ENCODE measurements at places on chromosomes 5 and 9.

DNA sequence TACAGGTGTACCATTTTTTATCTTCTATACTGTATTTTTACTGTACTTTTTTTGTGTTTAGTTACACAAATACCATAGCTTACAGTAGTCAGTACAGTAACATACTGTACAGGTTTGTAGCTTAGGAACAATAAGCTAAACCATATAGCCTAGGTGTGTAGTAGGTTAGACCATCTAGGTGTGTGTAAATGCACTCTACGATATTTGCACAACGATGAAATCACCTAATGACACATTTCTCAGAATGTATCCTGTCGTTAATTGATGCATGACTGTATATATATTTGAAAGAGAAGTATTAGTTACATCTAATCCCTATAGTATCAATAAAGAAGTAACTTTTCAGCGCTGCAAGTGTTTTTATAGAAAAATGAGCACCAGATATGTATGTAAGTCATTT is 138.8 kb downstream of the TRPM6 start:
- DNase-seq: no peak

DNA sequence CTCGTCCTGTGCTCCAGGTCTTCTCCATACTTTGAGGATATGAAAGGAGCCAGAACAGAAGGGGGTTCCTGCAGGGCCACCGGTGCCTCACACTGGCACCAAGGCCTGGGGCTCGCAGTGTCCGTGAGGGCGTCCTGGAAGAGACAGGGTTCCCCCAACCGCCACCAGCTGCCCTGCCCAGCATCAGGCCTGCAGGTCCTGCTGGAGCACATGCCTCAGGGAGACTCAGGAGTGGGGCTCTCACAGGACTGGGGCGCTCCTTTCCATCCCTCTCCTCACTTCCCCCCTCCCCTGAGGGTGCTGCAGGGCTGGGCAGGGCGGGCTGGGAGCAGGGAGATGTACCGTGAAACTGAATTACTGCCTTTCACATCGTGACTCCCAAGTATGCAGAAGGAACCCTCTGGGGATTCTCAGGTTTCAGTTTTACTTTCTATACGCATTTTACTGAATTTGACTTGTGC is 31.7 kb downstream of the CEP72 start:
- no peak for DNase-seq

DNA sequence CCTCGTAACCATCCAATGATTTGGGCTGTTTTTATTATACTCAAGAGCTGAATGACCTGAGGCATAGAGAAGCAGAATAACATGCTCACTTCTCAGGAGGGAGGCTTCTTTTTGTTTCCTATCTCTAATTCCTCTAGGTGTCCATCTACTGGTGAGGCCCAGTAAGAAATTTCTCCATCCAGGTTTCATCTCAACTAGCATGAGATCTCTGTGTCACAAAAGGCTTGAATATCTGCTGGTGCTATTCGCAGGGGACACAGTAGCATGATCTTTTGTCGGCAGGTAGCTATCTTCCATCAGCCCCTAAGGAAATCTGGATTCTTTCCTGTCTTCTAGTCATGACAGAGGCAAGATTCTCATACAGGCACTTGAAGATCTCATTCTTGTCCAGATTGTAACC is 8.9 kb downstream of the IFNE start:
- DNase-seq: peak; percentile 7

GRCh38 chr5:156124708-156125107 is 202.3 kb upstream of the SGCD start:
- DNase-seq: no peak

GRCh38 chr9:111896942-111897600 is 457 bp downstream of the UGCG start:
- DNase-seq: peak; percentile 42

GRCh38 chr5:152503206-152503605 is 98.1 kb upstream of the NMUR2 start:
- DNase-seq: no peak

DNA sequence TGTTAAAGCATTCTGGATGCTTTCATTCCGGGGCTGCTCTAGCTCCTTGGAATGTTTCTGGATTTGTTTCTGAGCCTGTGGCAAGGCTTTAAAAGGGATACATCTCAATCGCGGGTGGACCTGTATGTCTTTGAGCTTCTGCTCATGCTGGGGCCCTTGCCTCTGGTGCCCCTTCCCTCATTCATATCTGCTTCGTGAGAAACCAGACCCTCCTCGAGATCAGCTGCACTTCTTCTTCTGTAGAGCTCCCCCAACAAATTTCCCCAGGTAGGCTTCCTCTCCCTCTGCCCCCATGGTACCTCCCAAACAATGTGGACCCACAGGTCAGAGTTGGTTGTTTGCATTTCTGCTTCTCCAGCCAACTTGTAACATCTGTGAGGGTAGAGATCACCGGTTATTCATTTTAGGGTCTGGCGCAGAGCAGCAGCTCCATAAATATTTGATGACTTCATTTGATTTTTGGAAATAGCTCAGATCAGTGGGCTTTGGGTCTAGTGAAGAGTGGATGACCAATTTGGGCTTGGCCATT is 6.6 kb downstream of the ZNF618 start:
- DNase-seq: no peak

DNA sequence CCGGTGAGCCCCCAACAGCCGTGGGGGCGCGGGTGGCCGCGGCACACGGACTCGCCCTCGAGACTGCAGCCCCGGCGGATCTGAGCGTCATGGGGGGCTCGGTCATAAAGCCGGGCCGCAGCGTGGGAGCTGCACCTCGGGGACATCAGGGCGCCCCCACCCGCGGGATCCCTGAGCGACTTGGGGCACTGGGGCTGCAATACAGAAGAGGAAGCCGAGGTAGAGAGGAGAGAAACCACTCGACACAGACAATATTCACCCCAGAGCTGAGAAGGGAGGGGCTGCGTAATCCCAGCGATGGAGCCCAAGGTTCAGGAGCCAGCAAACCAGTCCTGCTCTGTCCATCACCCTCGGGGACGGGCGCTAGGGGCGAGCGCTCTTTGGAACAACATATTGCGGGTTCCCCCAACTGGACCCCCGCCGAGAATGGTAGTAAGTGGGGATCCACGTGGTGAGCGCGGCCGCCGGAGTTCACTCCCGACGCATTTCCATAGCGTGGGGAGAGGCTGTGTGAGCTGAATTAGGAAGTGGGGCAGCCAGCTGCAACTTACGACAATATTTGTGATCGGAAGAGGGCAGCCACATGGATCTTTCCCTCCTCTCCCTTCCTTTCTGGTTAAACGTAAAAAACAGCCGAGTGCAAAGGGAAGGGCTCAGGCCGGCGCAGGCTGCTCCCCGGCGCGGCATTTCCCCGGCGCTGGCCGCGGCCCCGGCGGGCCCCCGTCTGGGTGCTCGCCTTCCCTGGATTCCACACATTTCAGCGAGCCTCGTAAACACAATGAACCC is 9.9 kb downstream of the PTCH1 start:
- DNase-seq: peak; percentile 37

DNA sequence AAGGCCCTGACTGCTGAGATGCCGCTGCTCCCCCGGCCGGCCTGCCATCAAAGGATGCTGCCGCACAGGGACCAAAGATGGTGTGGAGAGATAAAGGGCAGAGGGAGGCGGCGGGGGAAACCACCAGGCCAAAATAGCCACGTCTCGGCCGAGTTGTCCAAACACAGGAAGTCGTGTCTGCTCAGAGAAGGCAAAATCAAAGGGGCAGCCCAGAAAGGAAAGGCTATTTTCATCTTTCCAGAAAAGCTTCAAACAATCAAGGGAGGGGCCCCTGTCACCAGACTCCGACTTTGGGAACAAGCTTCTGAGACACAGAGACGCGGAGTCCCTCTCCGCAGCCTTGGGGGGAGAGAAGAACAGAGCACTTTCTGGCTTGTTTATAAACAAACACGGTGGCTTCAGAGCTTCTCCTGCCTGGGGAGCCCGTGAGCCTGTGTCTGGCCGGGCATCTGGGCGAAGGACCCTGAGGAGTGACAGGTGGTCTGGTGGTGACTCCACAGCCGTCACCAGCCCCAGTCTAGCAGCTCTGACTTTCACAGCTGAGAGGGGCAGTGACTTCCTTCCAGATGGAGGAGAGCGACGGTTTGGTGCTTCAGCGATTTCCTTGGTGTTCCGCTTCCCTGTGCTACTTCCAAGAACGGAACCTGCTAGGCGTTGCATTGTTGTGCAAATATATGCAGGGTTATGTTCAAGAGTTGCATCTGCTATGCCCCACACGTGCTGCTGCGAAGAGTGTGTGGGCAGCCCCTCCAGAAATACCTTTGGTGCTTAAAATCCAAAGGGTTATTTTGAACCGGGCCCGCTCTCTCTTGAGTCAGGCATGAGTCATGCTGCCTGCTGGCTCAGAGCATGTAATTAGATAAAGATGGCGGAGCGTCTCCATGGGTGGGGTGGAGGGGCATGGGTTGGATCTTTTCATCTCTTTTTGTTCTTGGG is 24.0 kb downstream of the ADAMTSL2 start:
- DNase-seq: peak; percentile 63

GRCh38 chr9:109974918-109975276 is 194.9 kb downstream of the PALM2AKAP2 start:
- no peak for DNase-seq

- DNase-seq: no peak
Measured at GRCh38 chr9:38692707-38693106, 27.2 kb downstream of the FAM240B start.

GRCh38 chr9:92720807-92721535 is 43.7 kb downstream of the BICD2 start:
- no peak for DNase-seq

GRCh38 chr5:96067251-96067650 is 105.6 kb upstream of the ELL2 start:
- DNase-seq: no peak

- no peak for DNase-seq
Measured at GRCh38 chr5:150765799-150766169, 7.0 kb upstream of the DCTN4 start.

DNA sequence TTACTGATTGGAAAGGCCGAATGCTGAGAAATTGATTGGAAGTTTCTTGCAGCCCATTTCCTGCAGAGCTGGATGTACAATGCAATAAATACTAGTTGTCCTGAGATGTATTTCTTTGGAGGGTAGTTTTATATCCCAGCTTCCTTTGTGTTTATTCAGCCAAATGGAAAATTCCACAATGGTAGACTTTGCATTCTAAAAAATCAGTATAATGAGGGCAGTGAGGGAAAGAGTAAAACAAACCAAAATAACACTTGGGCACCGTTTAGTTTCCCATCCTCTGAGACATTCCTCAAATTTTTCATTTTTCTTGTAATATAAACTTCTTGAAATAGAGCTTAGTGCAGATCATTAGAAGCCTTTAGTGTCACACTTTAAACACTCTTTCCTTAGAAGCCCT is 379.4 kb downstream of the EBF1 start:
- DNase-seq: no peak

GRCh38 chr5:128300181-128300580 is 216.6 kb downstream of the SLC12A2 start:
- no peak for DNase-seq

DNA sequence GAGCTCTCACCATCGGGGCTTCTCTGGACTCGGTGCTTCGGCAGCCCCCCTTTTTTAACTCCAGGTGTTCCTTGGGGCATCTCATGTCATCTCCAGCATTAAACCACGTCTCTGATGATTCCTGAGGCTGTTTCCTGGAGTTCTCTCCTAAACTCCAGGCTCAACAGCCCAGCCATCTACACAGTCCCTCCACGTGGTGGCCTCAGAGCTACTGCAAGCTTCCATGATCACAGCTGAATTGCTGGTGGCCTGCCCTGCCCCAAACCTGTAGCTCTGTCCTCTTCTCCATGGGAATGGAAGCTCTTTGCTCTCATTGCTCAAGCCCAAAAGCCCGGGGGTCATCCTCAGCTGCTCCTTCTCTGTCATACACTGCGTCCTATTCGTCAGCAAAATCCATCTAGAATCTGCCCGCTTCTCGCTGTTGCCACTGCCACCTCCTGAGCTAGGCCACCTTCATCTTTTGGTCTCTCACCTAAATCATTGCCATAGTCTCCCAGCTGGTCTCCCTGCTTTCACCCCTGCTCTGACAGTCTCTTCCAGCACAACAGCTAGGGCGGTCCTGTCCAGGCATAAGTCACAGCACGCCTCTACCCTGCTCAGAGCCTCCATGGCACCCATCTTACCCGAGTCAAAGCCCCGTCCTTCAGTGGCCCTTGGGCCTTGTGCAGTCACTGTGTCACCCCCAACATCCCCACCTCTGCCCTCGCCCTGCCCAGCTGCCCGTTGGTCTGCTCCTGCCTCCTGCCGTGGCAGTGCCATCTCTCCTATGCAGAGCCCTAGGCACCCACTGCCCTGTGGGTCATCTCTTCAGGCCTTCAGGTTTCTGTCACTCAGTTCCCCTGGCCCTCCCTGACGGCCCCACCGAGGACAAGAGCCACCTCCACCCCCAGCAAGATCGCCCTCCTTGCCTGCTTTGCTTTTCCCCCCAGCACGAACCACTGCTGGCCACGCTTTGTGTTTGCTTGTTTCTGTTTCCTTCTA is 6.4 kb downstream of the B4GALT7 start:
- DNase-seq: no peak

GRCh38 chr5:42875785-42876374 is 64.2 kb upstream of the SELENOP start:
- no peak for DNase-seq

- no peak for DNase-seq
Measured at GRCh38 chr5:180441564-180442051, 52.6 kb upstream of the CNOT6 start.

- DNase-seq: no peak
Measured at GRCh38 chr5:15594977-15595568, 95.1 kb downstream of the FBXL7 start.

GRCh38 chr5:71937921-71938698 is 169.2 kb upstream of the MAP1B start:
- no peak for DNase-seq

GRCh38 chr5:180290568-180291233 is 1.2 kb downstream of the MAPK9 start:
- DNase-seq: no peak

DNA sequence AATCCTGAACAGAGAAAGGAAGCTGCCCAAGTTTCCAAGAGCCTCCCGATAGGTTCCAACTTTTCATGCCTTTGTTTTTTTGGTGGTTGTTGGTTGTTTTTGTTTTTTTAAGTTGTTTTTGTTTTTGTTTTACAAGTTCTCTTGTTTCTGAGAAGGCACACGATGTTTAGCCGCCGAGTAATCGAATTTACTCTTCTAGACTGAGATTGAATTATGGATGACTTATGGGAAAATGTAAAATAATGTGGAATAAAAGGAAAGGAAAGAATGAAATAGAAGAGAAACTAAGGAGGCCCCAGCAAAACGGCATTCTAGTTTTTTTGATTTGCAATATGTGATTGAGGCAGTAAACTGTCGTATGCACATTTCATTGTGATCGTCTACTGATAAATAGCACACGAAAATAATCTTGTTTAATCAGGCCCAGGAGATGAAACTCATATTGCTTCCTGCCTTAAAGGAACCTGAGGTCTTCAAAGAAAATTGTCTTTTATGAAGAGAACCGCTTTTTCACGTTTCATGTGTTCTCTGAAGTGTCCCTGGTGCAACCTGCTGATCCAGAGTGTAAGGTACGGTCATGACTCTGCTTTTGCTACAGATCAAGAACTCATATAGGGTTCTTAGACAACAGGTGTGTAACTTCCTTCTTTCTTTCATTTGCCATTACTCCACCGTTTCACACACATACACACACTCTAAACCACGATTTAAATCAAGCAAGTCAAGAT is 1.3 kb upstream of the GNAQ start:
- no peak for DNase-seq

GRCh38 chr9:105445203-105445881 is 2.5 kb upstream of the FSD1L start:
- DNase-seq: no peak

Data from HT1080 (cell line).